Coronary artery (tissue), 2 donors: ENCODE measurements at places on chromosomes 4 and X.
A peak's percentile ranks its signal among the peaks of the same experiment; 100 is the strongest.

DNA sequence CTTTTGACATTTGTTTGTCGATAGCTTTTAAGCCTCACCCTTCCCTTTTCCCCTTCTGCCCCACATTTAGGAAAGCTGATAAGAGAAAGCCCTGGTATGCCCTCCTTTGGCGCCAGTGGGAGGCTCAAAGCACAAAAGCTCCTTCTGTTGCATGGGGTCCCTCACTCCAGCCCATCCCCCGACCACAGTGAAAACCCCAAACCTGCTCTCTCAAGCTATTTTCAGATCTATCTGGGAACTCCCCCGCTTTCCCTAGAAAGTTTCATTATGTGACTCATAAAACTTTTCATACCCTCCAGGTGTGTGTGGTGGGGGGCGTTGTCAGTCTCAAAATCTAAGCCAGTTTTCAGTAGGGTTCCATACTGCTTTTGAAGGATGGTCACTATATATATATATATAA, 259.0 kb upstream of the PCDH7 start:
- no peak for DNase-seq

- DNase-seq = no peak
Measured at GRCh38 chr4:76168688-76169087, 20.5 kb upstream of the NUP54 start.

- DNase-seq = no peak
Measured at GRCh38 chr4:95835672-95836071, 4.2 kb upstream of the PDHA2 start.

DNA sequence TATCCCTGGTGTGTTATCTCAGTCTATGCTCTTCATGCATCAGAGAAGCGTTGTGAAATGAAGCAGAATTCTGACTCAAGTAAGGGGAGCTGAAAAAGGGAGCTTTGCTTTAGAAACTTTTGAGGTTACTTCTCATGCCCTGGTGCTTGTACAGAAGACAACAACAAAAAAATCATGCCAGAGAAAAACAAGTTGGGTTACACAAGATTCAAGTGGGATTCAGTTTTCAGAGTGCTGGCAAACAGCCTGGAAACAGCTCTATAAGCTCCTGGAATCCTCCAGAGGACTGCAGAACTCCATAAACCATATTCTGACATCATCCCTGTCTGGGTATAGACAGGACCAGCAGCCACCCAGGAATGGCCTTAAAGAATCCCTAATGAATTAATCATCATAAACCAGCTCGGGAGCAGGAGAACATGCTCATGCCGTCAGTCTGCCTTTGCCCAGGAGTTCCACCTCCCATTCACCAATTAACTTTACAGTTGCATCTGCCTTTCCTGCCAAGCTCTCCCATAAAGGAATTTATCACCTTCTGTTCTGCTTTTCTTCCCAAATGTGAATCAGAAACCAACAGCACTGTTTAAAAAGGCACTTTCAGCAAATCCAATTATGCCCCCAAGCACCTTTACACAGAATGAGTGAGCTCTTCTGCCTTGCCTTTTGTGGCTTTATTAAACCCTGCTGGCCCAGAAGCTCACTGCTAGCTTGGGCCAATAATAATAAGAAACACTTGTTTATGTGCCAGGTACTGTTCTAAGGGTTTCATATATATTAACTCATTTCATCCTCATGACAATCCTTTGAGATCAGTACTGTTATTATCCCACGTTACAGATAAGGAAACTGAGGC, 54.5 kb upstream of the FBXW7 start:
- DNase-seq = no peak

GRCh38 chr4:8688041-8688907, 95.7 kb downstream of the CPZ start:
- peak; percentile 45 for DNase-seq

DNA sequence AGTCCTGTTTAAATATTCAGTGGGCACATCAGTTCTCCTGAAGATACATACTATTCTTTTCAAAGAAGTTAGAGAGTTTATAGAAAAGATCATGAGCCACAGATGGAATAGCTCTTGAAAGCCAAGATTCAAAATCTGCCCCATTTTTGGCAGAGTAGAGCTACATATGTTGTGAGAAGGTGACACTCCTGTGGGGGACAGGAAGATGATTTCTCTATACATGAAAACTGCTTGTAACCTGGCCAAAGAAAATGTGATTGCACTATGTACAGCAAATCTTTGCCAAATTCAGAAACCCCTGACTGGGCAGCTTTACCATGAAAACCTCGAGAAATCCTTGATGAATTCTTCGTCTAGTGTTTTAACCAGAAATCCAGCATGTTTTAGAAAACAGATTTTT, 44.9 kb downstream of the GPM6A start:
- DNase-seq = no peak

GRCh38 chr4:629915-630641, 4.7 kb downstream of the PDE6B start:
- DNase-seq = no peak
